ENCODE measurements at places on chromosomes 1 and 21.

DNA sequence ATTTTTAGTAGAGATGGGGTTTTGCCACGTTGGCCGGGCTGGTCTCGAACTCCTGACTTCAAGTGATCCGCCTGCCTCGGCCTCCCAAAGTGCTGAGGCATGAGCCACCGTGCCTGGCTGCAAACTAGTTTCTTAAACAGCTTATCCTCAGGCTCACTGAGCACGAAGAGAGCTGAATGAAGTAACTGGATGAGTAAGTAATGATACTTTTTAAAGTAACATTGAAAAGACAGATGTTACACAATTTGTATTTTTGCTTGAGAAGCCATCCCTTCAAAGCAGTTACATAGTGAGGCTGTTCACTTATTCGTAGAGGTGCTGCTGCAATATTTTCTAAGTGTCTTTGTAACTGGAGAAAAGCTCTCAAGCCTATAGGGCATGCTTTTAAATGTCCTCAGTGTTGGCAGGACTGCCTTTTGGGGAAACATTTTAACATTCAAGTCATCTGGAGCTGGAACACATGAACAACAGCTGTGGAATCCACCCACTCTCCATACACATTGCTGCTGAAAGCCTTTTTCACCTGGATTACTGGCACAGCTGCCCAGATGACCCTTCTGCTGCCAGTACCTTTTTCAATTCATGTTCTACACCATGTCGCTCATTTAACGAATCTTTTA lies 2.7 kb upstream of the YBX1 start:
- DNase-seq, result no peak

GRCh38 chr1:234125283-234125682 lies 220.8 kb downstream of the SLC35F3 start:
- DNase-seq, result peak; percentile 8

DNA sequence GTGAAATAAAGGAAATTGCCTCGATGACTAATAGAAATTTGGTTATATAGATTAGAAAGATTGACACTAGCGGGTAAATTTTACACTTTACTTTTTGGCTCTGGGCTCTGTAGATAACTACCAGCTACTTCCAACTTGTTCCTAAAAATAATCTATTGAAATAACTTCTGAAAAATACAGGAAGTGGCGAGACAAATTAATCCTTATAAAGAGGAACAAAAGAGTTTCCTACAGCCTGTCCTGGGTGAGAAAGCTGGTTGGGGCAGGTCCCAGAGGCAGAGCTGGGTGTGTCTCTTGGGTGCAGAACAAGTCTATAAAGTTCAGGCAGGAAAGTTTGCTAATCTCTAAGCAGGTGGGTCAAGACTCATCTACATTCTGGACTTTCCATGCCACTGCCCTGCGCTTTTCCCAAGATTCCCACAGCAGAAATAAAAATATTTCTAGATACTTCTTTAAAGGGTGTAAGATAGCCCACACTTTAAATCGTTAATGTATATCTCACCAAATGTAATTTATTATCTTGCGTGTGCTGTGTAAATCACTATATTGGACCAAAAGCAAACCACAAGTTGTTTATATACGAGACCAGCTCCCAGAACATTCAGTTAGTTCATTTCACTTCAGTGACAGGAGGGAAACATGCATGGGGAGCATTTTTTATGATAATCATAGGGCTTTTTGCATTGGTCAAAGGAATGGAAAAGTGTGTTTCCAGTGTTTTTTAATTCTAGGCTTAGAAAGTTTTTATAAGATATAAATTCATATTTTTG lies 70.1 kb upstream of the NRIP1 start:
- no peak for DNase-seq

- no peak for DNase-seq
Observed at GRCh38 chr21:27454234-27454633, 487.3 kb upstream of the ADAMTS5 start.

DNA sequence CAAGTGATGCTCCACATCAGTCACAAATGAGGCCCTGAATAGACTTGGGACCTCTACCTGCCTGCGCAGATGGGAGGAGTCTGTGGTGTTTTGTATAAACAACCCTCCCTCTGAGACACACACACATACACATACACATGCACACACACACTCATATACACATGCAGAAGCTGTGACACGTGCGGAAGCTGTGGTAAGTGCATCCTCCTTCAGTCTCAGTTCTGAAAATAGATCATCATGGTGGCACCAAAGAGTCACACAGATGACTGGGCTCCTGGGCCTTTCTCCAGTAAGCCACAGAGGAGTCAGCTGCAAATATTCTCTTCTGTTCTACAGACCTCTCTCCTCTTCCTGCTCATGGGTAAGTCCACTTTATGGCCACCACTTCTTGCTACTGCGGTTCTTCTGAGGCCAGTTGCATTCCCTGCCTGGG lies at the start of gene LY9:
Gene LY9 (plus strand): TSS at position 224 of the 433 bp plus-strand sequence. CDS start 14 bp downstream, at position 238.
- DNase-seq, result peak; percentile 81

- DNase-seq, result no peak
Observed at GRCh38 chr1:112998592-112999235, 42.7 kb upstream of the SLC16A1 start.

- no peak for DNase-seq
Observed at GRCh38 chr1:180280617-180281016, 50.6 kb downstream of the LHX4 start.

DNA sequence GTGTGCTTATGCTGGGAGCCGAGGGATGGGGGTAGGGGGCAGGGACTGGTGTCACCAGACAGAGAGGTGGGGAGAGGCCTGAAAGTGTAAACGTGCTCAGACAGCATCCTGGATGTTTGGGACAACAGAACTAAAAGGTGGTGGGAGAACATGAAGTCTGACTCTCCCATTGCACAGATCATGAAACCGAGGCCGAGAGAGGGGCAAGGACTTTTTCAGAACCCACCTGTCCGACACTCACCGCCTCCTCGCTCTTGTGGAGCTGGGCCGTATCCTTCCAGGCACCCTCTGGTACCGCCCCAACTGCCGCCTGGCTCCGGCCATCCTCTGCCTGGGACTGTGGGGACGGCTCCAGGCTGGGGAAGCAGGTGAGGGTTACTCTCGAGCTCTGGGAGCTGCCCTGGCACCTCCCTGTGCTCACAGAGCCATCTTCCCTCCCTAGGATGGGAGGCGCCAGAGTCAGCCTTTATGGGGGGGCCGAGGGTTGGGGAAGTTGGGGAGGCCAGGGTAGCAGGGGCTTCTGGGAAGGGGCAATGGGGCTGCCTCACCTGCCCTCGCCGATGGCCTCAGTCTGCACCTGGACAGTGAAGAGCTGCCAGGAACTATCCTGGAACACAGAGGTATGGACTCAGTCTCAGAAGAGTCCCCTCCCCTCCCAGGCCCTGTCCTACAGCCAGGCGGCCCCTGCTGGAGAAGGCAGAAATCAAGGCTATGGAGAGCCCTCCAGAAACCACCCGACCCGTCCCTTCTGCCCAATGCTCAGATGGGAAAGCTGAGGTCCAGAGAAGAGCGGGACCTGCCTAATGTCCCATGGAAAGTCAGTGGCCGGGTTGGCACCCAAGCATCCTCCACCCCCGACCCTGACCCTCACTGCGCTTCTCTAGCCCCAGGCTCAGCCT lies 7.0 kb downstream of the ATP13A2 start:
- no peak for DNase-seq

DNA sequence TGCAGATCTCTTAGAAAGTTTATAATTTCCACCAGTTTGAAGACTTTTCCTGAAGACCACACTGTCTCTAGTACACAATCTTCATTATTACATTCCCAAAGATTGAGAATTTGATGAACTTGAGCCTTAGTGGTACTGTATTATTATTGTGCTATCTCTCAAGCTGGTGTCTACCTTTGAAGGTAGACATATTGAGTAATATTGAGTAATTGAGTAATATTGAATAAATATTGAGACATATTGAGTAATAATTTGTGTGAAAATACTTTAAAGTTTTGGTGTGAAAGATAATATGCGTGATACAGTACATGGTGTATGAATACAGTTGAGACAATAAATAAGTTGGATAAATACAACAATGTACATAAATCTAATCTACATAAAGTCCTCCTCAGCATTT lies 613.1 kb upstream of the ADGRL2 start:
- DNase-seq, result no peak

DNA sequence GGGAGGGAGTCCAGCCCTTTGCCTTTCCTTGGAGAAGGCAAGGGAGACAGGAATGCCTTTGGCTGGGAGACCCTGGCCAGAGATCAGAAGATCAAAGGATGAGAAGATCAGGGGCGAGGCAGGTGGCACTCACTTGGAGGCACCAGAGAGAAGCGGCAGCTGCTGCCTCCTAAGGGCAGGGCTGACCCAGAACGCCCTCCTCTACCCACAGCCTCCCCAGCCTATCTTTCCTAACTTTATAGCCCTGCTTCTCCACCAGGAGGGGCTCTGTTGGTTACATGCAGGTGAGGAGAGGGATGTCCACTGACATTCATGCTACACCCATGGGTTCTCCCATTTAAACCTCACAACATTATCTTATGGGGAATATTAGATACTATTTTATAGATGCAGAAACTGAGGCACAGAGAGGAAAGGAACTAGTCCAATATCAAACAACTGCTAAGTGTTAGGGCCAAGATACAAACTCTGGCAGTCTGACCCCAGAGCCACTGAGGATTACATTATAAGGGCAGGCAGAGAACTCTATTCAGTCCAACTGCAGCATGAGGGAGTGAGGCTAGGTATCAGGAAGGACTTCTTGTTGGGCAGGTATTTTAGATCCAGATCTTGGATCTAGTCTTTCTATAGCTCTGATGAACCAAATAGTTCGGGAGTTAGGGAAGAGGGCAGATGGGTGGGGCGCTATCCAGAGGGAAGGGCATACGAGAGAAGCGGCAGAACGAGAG lies 19.9 kb downstream of the LGR6 start:
- no peak for DNase-seq

- DNase-seq, result no peak
Observed at GRCh38 chr21:37734846-37735245, 181.4 kb downstream of the KCNJ6 start.

GRCh38 chr1:230487773-230488428 lies 61.8 kb upstream of the PGBD5 start:
- no peak for DNase-seq

- DNase-seq, result no peak
Observed at GRCh38 chr1:232335261-232335660, 294.7 kb downstream of the SIPA1L2 start.

DNA sequence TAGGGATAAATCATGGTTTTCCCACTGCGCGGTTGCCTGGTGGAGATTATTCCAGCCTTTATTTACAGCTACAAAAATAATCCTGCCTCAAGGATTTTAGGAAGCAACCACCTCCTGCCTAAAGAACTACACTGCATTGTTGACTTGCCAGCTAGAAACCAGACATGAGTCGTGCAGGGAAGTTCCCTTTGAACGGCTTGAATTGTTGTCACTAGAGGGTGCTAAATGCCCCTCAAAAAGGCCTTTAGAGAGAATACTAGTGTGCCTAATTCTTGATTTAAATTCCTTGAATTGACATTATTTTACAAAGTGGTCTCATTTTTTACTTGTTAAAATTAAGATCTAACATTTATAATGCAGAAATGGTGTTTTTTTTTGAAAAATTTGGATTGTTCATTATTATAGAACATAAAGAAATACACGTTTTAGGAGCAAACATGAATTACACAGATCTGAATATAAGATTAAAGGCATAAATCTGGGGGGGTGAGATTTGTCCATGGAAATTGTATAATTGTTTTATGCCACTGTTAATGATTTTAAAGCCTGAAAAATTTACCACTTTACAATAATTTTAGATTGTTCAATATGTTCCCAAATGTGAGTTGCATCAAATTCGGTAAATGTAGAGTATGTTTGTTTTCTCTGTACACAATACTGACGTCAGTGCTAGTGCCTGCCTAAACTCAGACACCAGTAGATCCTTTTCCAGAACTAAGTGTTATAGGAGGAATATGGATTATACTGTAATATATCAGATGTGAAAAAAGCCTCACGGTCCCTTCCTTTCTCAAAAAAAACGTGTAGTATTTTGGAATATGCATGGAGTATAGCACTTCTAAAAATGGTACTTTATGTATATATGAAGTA lies 7.6 kb upstream of the ERG start:
- peak; percentile 10 for DNase-seq

DNA sequence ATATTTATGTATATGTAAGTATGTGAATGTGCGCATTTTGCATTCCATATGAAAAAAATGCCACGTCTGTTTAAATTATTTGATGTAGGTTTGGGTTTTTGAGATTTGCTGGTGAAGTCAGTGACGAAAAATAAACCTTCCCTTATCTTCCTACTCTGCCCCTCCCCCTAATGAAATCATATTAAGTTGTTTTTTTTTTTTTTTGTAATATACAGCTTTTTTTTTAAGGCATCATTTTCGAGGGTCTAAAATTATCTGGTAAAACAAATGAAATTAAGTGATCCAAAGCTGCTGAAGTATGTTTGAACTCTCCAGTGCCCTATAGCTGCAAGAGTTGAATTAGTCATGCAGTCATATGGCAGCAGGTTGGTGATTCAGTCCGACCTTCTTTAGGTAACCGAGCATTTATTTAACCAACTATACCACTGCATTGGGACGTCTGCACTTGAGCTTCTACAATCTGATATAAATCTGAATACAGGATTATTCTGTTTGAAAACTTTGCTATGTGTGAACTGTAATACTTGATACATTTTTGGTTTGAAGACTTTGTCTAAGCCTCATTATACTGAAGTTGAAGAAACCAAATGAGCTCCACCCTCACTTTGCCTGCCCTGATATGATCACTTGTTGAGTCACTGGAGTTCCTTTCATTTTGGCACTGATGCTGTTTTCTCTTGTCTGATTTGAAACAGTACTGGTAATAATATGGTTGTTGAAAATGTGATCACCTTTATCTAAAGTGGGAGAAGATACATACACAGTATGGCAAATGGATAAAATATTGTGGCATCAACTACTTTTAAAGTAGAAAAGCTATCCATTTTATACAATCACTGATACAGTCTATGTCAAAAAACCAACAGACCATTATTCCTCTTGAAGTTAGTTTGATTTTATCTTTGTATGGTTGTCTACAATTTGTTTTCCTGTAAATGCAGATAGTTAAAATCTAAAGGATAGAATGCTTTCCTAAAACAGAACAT lies 11.7 kb downstream of the PDIK1L start:
- DNase-seq, result peak; percentile 25

DNA sequence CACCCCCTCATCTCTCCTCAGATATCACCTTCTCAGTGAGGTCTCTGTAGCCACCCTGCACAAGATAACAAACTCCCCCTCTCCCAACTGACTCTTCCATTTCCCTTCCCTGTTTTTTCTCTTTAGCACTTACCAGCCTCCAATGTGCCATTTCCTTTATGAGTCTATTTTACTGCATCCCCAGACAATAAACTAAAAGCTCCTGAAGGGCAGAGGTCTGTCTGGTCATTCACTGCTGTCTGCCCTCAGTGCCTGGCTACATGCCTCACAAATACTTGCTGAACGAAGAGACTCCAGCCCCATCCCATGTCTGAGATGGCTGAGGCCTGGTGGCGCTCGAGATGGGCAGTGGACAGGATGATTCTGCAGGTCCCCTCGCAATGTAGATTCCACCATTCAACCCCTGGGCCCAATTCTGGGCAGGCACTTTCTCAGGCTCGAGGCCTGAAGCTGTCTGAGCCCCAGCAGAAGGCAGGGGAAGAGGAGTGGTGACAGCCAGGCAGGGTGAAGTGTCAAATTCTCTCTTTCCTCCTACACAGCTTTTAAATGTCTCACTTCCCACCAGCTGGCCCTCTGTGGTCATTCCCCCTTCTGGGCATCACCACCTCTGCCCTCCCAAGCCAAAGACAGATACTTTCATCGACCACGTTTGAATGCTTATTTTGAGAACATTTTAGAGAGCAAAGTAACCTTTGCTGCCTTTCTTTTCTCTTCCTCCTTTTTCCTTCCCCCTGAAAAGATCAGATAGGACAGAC lies 6.6 kb downstream of the LRRN2 start:
- DNase-seq, result no peak

- DNase-seq, result no peak
Observed at GRCh38 chr1:69739251-69739605, 171.5 kb downstream of the LRRC7 start.

GRCh38 chr1:90809093-90809492 lies 92.0 kb upstream of the BARHL2 start:
- no peak for DNase-seq
